ENCODE measurements at places on chromosomes 6 and 20.

DNA sequence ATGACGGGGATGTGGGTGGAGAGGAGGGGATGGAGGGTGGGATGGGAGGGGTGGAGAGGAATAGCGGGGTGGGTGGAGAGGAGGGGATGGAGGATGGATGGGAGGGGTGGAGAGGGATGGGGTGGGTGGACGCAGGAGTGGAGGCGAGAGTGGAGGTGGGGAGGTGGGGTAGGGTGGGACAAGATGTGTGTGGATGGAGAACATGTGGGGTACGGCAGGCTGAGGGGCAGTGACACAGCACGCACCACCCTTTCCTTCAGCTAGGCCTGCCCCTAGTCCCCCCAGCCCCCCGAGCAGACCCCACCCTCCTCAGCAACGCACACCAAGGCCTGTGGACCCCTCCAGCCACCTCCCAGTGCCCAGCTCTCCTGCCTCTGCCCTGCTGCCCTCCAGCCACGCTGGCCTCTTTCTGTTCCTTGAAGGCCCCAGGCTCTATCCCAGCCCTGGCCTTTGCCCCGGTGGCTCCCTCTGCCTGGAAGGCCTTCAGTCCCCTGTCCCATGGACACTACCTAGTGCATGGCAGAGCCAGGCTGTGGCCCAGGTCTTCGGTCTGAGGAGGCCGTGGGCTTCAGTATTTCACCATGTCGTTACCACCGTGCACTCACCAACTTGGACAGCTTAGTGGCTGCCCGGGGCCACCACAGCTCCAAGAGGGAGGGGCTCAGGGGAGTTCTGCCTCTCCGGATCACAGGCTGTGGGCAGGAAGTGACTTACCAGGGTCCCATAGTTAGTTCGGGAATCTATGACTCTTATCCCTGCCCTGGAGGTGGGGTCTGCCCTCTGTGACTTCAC, 78.4 kb upstream of the PMEPA1 start:
- no peak for DNase-seq

- DNase-seq, result no peak
Observed at GRCh38 chr6:135322427-135323201, 141.5 kb downstream of the MYB start.

DNA sequence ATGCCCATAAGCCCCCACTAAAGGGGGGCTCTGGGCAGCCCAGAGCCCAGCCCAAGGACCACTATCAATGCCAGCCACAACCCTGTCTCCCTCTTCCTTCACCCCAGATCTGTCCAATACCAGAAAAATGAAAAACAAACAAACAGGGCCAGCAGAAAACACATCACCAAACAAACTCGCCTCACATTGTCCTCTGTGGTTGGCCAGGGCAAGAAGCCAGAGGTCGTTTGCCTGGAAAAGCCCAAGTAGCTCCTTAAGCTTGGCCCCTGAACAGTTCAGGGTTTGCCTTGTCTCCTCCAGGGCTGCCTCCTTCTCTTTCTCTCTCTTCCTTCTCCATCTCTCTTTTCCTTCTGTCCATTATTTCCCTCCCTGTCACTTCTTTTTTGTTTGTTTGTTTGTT, 10.1 kb upstream of the SCUBE3 start:
- no peak for DNase-seq

GRCh38 chr6:107550241-107550840, 60.4 kb downstream of the SOBP start:
- no peak for DNase-seq

- DNase-seq, result no peak
Observed at GRCh38 chr20:17710379-17711266, 10.9 kb downstream of the BANF2 start.

- no peak for DNase-seq
Observed at GRCh38 chr6:100281471-100281901, 183.2 kb downstream of the SIM1 start.

DNA sequence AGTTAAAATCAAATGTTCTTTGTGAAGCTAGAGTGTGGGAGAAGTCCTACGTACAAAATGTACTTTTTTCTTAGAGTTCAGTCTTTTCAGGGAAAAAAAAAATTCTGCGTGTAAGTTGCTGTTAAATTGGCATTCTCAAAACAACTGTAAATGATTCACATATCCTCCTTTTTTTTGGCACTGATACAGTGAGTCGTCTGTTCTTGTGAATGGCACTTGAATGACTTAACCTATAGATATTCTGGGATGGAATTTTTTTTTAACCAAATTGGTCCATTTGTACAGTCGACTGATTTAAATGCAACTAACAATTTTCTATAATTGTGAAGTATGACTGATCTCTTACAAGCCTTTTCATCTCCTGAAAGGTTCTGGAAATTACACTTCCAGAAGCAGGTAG, 5.5 kb upstream of the JAG1 start:
- no peak for DNase-seq

GRCh38 chr6:54214286-54214685, 94.0 kb upstream of the TINAG start:
- DNase-seq, result no peak

DNA sequence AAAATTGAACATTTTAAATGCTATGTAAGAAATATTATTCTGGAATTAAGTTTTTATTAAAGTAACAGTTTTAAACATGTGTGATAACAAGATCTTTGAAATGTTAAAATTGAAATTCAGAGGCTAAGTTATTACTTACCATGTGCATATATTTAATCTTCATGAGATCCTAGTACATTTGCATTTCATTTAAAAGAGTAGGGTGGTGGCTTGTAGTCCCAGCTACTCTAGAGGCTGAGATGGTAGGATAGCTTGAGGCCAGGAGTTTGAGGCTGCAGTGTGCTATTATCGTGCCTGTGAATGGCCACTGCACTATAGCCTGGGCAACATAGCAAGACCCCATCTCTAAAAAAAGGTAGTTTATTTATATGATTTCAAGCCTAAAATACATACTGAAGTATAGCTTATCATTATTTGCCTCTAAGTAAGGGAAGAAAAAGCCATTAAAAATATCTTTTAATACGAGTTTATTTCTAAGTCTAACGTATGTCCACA, 3.0 kb downstream of the CCR6 start:
- no peak for DNase-seq
